NCI-H526 treated with DMSO at 0.1 percent for 48 hours (cell line): ENCODE measurements at places on chromosomes 2 and 18.

DNA sequence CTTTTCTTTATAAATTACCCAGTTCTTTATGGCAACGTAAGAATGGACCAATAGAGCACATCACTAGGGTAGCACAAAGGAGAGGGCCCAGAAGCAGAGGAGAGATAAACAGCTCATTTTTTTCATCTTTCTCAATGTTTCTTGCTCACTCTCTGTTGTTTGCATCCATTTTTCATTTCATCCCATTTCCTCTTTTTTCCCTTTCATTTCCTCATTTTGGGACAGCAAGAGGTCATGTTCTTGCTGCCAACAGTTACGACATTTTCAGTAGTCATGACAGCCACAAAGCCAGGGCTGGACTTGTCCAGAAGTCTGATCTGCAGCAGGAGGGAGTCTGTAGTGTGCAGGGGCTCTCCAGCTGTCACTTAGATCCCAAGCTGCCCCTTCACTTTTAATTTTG lies 52.7 kb upstream of the CYP1B1 start:
- no peak for DNase-seq

DNA sequence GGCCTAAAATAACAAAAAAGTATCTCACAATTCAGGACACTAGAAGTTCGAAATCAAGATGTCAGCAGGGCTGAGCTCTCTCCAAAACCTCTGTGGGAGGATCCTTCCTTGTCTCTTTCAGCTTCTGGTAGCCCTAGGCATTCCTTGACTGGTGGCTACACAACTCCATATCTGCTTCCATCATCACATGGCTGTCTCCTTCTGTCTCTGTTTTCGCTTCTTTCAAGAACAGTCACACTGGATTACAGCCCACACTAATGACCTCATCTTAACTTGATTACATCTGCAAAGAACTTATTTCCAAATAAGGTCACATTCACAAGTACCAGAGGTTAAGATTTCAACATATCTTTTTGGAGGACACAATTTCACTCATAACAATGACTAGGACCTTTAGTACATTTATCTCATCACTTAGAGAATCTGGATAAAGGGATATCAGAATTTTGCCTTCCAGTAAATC lies 275.2 kb downstream of the IRS1 start:
- no peak for DNase-seq

- no peak for DNase-seq
Observed at GRCh38 chr2:202307690-202308089, 42.1 kb downstream of the NOP58 start.

- DNase-seq = no peak
Observed at GRCh38 chr2:8334866-8335325, 347.0 kb upstream of the ID2 start.

DNA sequence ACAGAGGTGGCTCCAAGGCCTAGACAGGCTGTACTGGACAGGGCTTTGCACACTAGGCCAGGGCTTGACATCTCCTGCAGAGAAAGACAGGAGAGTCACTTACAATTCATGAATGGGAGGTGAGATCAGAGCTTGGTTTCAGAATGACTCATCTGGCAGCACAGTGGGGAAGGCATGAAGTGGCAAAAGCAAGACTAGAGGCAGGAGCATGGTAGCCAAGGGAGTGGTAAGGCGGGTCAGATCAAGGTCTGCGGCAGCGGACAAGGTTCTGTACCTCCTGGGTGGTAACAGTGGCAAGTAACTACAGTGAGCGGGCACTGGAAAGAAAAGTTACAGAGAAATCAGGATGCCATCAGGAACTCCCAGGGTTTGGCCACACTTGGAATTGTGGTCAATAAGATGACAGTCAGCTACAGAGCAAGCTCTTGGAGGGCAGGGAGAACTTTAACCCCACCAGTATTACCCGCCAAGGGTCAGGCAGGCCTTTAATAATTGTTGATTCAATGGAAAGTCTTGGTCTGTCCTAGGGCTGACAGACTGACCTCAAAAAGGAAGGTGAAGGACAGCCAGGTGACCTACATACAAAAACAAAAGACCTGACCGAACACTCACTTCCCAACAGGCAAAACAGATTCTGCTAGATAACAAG lies 5.7 kb downstream of the MCFD2 start:
- DNase-seq = no peak

- no peak for DNase-seq
Observed at GRCh38 chr2:139079311-139079710, 299.1 kb upstream of the NXPH2 start.

GRCh38 chr2:25257032-25257552 lies 84.6 kb downstream of the DNMT3A start:
- DNase-seq = peak; percentile 63
